Muscle of leg (tissue), 16 donors: ENCODE measurements at places on chromosomes 16 and 17. TPM values are rescaled to one million over a fixed set of nuclear protein-coding genes. Genes with fewer than 3 reads are reported as not detected.

The HEXIM2 gene
- polyA plus RNA-seq = 7.9 TPM

The FOXC2 gene
- polyA plus RNA-seq = 1.0 TPM

The MFAP4 gene
- polyA plus RNA-seq = 298 TPM

The KATNB1 gene
- 32.7 TPM for polyA plus RNA-seq

The KPNA2 gene
- polyA plus RNA-seq = 67.3 TPM

DNA sequence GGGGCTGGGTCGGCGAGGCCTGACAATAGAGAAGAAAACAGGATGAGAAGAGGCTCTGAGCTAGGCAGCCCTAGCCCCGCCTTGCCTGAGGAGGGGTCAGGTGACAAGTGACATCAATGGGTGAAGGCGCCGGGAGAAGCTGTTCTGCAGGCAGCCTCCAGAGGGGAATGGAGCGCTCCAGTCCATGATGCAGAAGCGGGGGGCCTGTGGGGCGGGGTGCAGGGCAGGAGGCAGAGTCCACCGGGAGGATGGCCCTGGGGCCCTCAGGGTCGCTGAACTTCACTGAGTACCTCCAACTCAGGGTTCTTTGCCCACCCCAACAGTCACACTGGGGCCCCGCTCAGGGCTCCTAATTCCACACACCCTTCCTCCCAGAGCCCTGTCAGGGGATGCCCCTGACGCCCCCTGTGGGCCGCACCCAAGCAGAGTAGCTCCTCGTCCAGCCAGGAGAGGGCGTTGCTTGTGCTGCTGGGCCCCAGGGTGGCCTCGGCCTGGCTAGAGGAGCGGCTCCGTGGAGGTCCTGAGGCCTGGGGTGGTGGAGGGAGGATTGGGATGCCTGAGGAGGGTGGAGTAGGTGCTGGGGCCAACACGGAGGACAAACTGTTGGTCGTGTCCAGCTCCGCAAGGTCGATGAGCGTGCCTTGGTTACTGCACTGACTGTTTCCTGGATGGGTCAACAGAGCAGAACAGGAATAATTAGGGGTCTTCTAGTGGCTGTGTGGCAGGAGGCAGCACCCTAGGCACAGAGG lies 20.8 kb downstream of the GGA3 start:
- DNase-seq = no peak
- H3K4me3 ChIP-seq = no peak overlapping the region
- peaks cover 5% of the 10 kb centered on the region for H3K4me1 ChIP-seq
- H3K27ac ChIP-seq = no peak overlapping the region
- no peaks in the 10 kb centered on the region for H3K27me3 ChIP-seq
- peaks cover 94% of the 10 kb centered on the region for H3K36me3 ChIP-seq

DNA sequence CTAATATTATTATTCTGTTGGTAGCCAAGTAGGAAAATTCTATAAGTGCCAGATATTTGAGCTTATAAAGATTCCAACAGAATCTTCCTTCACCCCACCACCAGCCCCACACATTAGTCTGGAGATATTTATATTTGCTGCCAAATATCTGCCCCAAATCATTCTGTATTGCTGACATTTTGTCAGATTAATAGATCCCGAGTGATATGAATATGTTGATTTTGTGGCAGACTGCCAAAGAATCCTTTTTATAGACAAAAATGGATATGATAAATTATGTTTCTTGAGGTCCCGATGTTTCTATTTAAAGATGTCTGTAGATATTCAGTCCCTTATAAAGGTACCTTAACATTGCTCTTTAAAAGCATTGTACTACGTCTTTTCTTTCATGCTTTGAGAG lies 162.2 kb upstream of the KCNJ16 start:
- H3K27me3 ChIP-seq = no peaks in the 10 kb centered on the region
- no peak overlapping the region for H3K4me3 ChIP-seq
- peak overlapping the region; percentile 47 for H3K27ac ChIP-seq
- H3K36me3 ChIP-seq = no peaks in the 10 kb centered on the region
- H3K4me1 ChIP-seq = peaks cover 4% of the 10 kb centered on the region

GRCh38 chr16:14179116-14179515 lies 108.0 kb downstream of the MRTFB start:
- H3K4me1 ChIP-seq = no peaks in the 10 kb centered on the region
- no peak overlapping the region for H3K27ac ChIP-seq
- no peak overlapping the region for H3K4me3 ChIP-seq
- H3K27me3 ChIP-seq = no peaks in the 10 kb centered on the region

DNA sequence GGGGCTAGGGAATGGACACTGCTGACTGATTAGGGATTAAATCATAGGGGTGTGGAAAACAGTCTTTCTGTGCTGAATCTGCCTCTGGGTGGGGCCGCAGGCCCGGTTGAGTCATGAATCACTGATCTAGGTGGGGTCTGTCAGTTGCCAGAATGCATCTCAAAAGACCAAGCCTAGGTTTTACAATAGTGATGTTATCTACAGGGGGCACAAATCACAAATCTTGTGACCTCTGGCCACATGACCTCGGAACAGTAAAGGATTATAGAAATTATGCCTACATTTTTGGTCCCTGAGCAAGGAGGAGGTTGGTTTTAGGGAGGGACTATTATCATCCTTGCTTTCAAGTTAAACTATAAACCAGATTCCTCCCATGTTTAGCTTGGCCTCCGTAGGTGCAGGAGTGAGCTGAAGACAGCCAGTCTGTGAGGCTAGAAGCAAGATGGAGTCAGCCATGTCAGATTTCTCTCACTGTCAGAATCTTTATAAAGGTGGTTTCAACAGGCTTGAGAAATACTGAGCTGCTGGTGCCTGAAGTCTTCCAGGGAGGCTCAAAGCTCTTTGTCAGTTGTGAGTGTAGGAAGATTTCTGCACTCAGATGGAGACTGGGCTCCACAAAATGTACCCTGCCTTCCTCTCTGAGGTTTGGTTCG lies 12.9 kb downstream of the GNGT2 start:
- no peaks in the 10 kb centered on the region for H3K36me3 ChIP-seq
- no peak for DNase-seq
- H3K4me3 ChIP-seq = no peak overlapping the region
- no peak overlapping the region for H3K27ac ChIP-seq
- H3K4me1 ChIP-seq = peaks cover 4% of the 10 kb centered on the region

- H3K4me3 ChIP-seq = no peak overlapping the region
- DNase-seq = no peak
- no peaks in the 10 kb centered on the region for H3K4me1 ChIP-seq
- H3K27me3 ChIP-seq = no peaks in the 10 kb centered on the region
- no peak overlapping the region for H3K27ac ChIP-seq
- no peaks in the 10 kb centered on the region for H3K36me3 ChIP-seq
Observed at GRCh38 chr16:80924372-80924978, 82.2 kb downstream of the CMC2 start.

DNA sequence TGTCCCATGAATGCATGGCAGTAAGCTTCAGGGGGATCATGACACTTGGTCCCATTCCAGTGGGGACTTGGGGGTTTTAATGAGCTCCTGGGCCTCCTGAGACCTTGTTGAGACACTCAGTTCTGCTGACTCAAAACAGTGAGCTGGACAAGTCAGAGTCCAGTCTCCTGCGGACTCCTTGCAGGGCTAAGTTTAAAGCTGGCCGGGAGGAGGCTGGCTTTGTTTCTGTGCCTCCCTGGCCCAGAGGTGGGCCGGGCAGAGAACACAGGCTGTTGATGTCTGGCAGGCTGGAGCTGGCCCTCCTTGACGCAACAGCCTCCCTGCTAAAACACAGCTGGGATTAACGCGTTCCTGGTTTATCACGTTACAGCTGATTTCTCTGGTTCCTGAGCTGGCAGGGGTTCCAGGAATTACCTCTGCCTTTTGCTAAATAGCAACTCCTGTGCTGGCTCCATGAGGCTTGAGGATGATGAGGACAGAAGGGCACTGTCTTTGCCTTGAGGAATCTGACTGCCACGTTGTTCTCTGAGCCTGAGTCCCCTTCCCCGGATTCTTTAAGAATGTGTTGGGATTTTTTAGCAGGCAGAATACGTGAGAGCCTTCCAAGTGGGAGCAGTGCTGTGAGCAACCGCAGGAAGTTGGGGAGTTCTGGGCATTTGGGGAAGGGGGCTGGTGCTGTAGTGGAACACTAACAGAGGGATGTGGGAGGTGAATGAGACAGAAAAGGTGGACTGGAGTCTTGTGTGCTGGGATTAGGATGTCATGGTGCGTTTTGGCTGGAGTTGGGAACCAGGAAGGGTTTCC lies 2.0 kb downstream of the GPT2 start:
- H3K36me3 ChIP-seq = peaks cover 6% of the 10 kb centered on the region
- no peak overlapping the region for H3K27ac ChIP-seq
- peaks cover 16% of the 10 kb centered on the region for H3K27me3 ChIP-seq

- H3K27me3 ChIP-seq = no peaks in the 10 kb centered on the region
- DNase-seq = no peak
- H3K36me3 ChIP-seq = no peaks in the 10 kb centered on the region
- H3K27ac ChIP-seq = peak overlapping the region; percentile 92
Observed at GRCh38 chr16:68086860-68087268, 1.7 kb downstream of the NFATC3 start.

- peaks cover 18% of the 10 kb centered on the region for H3K36me3 ChIP-seq
- DNase-seq = no peak
- H3K4me1 ChIP-seq = peaks cover 4% of the 10 kb centered on the region
- no peaks in the 10 kb centered on the region for H3K27me3 ChIP-seq
Observed at GRCh38 chr16:24544640-24545039, 5.3 kb downstream of the RBBP6 start.

GRCh38 chr17:76912421-76913164 lies 44.4 kb downstream of the MGAT5B start:
- H3K4me1 ChIP-seq = peaks cover 1% of the 10 kb centered on the region
- H3K4me3 ChIP-seq = no peak overlapping the region
- H3K27ac ChIP-seq = no peak overlapping the region

DNA sequence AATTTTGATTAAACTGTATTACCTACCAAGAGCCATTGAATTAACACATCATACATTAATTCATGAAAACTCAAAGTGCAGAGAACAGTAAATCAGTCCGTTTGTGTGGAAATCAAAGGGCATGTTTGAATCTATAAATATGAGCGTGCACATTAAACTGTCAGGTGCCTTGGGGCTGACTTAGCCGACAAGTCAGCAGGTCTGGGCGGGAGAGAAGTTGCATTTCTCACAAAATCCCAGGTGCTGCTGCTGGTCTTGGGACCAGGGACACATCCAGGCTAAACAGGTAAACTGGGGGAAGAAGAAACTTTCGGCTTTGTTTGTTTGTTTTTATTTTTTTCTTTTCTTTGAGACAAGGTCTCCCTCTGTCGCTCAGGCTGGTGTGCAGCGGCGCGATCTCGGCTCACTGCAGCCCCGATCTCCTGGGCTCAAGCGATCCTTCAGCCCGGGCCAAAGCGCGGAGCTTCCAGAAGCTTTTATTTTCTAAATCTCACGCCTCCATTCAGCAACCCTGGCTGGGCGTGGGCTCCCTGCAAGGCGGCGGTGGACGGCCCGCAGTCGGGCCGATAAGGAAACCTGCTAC lies 213.9 kb downstream of the MRTFB start:
- DNase-seq = peak; percentile 84
- no peaks in the 10 kb centered on the region for H3K27me3 ChIP-seq
- peak overlapping the region; percentile 96 for H3K4me3 ChIP-seq
- peaks cover 18% of the 10 kb centered on the region for H3K4me1 ChIP-seq

GRCh38 chr17:66661411-66662256 lies 173.3 kb upstream of the CACNG5 start:
- H3K27me3 ChIP-seq = no peaks in the 10 kb centered on the region
- no peak overlapping the region for H3K4me3 ChIP-seq
- no peak overlapping the region for H3K27ac ChIP-seq
- no peak for DNase-seq
- no peaks in the 10 kb centered on the region for H3K36me3 ChIP-seq

GRCh38 chr16:23597003-23597756 lies 1.1 kb upstream of the NDUFAB1 start:
- peak overlapping the region; percentile 29 for H3K27ac ChIP-seq
- DNase-seq = peak; percentile 15
- H3K4me1 ChIP-seq = peaks cover 17% of the 10 kb centered on the region
- no peaks in the 10 kb centered on the region for H3K27me3 ChIP-seq
- no peak overlapping the region for H3K4me3 ChIP-seq

DNA sequence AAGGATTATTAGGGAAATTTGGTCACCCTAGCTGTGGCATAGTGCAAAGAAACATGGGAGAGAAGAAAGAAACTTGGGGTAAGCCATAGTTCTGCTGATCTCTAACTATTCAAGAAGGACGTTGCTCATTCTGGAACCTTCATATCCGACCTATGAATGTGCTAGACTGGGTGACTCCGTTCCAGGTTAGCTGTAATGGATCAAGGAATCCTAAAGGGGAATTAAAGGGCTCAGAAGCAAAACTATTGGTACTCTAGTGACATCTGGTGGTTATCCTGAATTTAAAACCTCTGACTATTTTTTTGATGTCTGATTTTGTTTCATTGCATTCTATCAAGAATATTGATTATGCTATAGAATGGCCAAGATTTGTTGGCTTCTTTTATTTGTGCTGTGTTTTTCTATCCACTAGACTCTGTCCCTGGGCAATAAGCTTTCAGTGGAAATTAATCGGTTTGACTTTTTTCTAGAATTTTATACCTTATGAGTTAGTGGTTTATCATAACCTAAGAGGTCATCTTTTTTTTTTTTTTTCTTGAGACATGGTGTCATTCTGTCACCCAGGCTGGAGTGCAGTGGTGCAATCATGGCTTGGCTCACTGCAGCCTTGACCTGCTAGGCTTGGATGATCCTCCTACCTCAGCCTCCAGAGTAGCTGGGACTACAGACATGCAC lies 19.5 kb downstream of the PCTP start:
- no peak overlapping the region for H3K27ac ChIP-seq
- H3K4me3 ChIP-seq = no peak overlapping the region
- peaks cover 48% of the 10 kb centered on the region for H3K36me3 ChIP-seq
- peaks cover 6% of the 10 kb centered on the region for H3K4me1 ChIP-seq
- peak; percentile 70 for DNase-seq
- H3K27me3 ChIP-seq = no peaks in the 10 kb centered on the region

DNA sequence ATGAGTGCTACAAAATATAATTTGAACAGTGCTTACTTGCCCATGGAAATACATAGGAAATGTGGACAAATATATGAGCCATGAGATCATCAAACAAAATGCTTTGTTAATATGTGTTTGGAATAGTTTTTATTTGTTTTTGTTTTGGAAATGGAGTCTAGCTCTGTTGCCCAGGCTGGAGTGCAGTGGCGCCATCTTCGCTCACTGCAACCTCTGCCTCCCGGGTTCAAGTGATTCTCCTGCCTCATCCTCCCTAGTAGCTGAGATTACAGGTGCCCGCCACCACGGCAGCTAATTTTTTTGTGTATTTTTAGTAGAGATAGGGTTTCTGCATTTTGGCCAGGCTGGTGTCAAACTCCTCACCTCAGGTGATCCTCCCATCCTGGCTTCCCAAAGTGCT lies 2.8 kb downstream of the CNEP1R1 start:
- H3K27ac ChIP-seq = no peak overlapping the region
- peaks cover 4% of the 10 kb centered on the region for H3K4me1 ChIP-seq
- H3K36me3 ChIP-seq = peaks cover 14% of the 10 kb centered on the region
- no peaks in the 10 kb centered on the region for H3K27me3 ChIP-seq
- H3K4me3 ChIP-seq = no peak overlapping the region
